M059J (cell line): ENCODE measurements at places on chromosomes 3 and 15. TPM values are rescaled to one million over a fixed set of nuclear protein-coding genes. Genes with fewer than 3 reads are reported as not detected.

Gene LTF
- 0.30 and 0.52 TPM in 2 replicates for total RNA-seq

DNA sequence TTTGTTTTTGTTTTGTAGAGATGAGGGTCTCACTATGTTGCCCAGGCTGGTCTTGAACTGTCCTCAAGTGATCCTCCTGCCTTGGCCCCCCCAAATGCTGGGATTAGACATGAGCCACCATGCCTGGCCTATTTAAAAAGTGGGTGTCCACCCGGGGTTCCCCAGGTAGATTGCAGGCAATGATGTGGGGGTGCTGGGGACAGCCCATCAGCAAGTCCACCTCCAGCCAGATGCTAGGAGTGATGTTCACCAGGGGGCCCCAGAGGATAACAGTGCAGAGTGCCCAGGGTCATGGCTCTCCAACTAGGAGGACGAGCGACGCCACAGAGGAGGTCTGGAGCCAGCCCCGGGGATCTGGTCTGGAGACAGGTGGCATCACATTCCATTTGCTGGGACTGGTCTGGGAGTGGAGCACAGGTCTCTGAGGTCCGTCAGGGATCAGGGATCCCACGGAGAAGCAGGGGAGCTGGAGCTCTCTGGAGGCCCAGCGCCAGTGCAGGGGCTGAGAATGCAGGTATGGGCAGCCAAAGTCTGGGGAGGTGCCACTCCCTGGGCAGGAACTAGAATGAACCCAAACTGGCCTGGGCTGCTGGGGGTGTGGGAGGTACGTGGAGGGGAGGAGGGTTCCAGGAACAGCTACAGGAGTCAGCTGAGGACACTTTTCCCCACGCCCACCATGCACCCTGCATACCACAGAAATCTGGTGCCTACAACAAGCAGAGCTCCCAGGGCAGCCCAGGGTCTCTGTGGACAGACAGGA is 51.2 kb upstream of the PCSK6 start:
- DNase-seq: peak; percentile 35

GRCh38 chr3:154122552-154122911 is 1.3 kb downstream of the ARHGEF26 start:
- no peak for DNase-seq

- DNase-seq: no peak
These were observed 86.9 kb upstream of the SLC25A26 start for GRCh38 chr3:66133853-66134445.

DNA sequence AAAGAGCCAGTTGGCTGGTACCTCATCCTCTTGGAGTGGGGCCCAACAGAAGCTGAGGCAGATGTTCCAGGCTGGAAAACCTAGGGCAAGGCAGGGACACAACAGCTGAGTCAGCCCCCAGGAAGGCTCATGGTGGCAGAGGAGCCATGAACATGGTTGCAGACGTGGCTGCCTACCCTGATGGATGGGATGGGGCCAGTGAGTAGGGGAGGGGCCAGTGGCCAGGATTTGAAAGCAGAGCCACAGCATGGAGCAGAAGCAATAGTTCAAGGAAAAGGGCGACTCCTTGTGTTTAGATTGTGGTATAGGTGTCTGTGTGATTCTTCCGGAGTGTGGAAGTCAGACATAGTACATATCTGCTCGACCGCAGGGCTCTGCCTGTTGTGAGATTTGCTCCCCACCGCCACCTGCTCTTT is 24.2 kb downstream of the PXYLP1 start:
- peak; percentile 56 for DNase-seq

- DNase-seq: no peak
These were observed 25.7 kb upstream of the GOLIM4 start for GRCh38 chr3:168121184-168122017.

DNA sequence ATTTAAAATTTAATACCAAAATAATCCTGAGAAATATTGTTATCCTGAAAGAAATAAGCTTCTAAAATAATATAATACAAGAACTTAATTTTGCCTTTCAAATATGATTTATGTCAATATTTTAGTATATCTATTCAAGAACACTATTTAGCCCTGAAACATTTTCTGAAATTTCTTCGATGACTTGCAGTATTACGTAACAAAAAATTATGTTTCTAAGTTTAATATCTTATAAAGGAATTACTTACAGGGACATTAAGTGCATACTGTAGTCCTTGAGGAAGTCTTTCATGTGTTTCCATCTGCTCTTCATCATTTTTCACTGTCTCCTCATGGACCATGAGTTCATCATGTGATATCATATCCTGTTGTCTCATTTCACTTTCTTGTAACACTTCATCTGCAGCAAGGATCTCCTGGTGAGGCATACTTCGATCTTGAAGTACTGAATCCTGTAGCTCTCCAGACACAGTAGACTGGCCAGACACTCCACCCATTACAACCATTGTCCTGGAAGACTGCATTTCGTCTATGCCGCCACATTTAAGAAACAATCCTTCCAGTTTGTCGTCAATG is 62.0 kb downstream of the ZNF148 start:
- DNase-seq: peak; percentile 24

DNA sequence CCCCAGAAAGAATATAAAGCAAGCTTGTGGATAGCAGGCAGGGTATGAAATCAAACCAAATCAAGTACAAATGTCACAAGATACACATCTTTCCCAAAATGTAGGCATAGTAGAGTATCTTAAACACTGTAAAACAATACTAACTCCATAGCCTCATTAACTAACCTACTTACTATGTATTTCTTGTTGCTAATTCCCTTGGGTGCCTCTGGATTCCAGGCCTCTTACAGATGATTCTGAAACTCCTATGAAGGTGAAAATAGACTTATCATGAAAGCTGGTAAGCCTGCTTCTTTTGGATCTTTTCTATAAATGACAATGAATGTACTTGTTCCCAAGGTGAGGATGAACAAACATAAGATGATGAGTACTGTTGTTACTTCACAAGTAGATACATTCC is 93.8 kb downstream of the FRMD5 start:
- no peak for DNase-seq

GRCh38 chr3:140434261-140434905 is 243.5 kb upstream of the TRIM42 start:
- DNase-seq: no peak
